CD4-positive, alpha-beta T cell treated with Interleukin-6 for 4 hours (primary cell): ENCODE measurements at places on chromosomes 2 and 18.

- no peak for DNase-seq
Measured at GRCh38 chr2:51717312-51717711, 685.4 kb upstream of the NRXN1 start.

DNA sequence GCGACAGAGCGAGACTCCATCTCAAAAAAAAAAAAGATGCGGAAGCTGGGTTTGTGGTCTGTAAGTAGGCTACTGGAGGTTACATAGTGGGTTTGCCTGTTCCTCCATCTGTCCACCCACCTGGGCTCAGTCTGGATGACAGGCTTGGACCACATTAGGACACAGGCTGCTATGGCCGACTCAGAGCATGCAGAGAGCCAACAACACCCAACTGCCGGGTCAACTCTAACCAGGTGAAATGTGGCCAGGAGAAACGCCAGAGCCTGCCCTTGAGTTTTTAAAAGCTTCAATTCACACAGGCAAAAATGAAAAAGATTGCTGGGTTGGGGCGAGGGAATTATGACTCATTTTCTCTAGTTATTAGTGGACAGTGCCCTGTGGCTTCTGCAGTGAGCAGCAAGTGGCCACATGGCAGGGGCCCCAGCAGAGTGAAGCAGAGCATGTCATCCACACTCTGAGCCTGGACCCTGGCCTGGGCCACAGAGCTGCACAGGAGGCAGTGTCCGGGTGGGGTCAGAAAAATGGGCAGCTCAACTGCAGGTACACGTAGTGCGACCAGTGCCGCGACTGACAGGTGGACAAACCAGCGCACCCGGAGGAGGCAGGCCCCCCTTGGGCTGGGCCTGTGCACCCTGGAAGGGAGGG is 67.4 kb downstream of the BIN1 start:
- DNase-seq = no peak

GRCh38 chr2:94956797-94957391 is 68.6 kb upstream of the MAL start:
- peak; percentile 43 for DNase-seq

- no peak for DNase-seq
Measured at GRCh38 chr2:80258793-80259192, 45.8 kb downstream of the LRRTM1 start.

DNA sequence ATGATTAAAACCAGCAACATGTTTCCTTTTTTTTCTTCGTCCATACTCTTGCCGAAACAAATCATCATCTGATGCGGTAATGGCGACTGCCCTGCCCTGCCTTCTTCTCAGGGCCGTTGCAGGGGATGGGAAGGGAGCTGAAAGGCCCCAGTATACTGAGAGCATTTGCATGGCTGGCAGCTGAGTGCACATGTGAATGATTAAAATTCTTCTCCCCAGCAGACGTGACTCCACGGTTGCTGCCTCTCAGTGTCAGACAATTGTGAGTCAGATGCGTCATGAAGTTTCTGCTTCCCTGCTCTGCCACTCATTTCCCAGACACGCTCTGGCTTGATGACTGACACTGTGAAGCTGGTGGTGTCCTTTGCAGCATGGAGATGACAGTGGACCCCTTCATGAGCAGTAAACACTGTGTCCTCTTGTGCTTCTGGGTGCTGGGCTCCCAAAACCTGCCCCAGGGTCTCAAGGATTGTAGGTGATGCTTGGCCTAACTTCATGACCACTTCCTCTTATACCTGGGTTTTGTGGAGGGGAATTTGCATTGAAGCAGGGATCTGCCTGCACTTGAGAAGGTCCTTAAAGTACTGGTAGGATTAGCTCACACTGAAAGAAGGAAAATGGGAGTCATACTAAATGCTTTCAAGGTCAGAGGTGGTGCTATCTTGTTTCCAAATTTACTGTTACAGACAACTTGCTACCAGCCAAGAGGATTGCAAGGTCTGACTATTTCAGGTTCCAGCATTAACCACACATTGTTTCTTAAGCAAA is 222.5 kb upstream of the COPS8 start:
- no peak for DNase-seq

DNA sequence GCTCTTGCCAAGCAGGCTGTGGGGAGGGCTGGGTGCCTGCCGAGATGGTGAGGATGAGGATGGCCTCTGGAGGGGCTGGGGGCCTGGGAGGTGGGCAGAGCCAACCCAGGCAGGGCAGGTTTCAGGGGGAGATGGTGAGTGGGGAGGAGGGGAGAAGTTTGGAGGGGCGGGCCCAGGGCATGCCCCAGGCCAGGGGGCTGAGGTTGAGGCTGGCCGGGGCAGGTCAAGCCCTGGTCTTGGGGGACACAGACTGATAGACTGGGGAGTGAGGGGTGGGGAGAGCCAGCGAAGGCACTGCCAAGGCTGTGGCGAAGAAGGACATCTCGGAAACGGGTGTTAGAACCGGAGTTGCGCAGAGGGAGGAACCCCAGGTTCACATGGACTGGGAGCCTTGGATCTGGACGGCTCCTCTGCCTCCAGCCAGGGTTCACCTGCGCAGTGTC is 12.6 kb downstream of the CAPN10 start:
- no peak for DNase-seq

DNA sequence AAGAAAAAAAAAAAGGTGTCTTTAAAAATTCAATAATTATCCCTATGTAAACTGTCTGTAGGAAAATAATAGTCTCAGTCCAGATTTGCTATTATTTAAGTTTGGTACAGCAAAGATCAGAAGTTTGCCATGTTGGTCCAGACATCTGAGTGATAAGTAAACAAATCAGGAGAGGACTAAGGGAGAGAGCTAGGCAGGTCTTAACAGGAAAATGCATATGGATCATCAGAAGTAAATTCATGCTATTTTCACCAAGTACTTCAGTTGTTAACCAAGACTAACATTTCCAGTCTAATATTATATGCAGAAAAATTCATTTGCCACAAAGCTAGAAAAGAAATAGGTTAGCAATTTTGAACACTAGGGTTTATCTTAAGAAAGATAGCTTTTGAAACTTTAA is 95.0 kb upstream of the STK17B start:
- DNase-seq = no peak
